Amygdala (tissue), 56 donors: ENCODE measurements at places on chromosomes 11 and 22.
A peak's percentile ranks its signal among the peaks of the same experiment; 100 is the strongest.

GRCh38 chr11:34643846-34644245, 23.0 kb downstream of the EHF start:
- no peak for DNase-seq

DNA sequence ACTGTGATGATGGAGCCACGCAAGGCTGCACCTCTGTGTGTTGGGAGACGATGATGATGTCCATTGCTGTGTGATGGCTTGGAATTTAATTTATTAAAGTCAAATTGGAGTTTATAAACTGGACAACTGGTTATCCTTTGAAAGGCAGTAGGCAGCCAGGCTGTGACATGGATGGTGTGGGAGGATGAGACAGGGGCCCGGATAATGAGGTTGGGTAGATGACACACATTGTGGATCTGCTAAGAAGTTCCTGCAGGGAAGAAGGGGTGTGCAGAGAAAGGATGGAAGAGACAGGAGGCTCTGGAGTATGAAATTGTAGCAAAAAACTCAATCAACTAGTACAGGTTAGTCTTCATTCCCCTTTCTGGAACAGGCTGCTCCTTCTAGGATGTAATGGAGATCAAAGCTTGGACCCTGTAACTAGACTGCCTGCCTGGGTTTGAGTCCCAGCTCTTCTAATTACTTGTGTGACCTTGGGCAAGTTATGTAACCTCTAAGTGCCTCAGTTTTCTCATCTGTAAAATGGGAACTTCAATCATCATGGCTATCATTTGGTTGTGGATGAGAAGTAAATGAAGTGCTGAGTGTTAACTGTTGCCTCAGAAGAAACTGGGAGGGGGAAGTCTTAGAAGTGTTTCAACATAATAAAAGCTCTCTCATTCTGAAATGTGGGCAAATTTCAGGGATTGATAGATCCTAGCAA, 4.2 kb upstream of the HINFP start:
- no peak for DNase-seq

GRCh38 chr11:27429761-27430393, 42.7 kb downstream of the LGR4 start:
- no peak for DNase-seq

- no peak for DNase-seq
Observed at GRCh38 chr22:44952863-44953746, 56.7 kb downstream of the PHF21B start.

DNA sequence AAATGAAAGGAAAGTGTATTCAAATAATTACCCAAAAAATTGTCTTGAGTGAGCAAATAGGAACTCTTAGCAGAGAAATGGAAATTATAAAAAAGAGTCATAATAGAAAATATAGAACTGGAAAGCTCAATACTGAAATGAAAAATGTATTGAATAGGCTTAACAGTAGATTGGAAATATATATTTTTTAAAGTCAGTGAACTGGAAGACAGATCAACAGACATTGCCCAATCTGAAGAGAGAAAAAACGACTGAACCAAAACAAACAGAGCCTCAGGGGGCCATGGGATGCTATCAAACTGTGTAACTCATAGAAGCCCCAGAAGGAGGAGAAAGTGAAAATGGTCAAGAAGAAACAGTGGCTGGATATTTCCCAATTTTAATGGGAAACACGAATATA, 32.6 kb downstream of the TBX1 start:
- no peak for DNase-seq

- DNase-seq: no peak
Observed at GRCh38 chr11:133951327-133952198, 5.2 kb downstream of the IGSF9B start.

DNA sequence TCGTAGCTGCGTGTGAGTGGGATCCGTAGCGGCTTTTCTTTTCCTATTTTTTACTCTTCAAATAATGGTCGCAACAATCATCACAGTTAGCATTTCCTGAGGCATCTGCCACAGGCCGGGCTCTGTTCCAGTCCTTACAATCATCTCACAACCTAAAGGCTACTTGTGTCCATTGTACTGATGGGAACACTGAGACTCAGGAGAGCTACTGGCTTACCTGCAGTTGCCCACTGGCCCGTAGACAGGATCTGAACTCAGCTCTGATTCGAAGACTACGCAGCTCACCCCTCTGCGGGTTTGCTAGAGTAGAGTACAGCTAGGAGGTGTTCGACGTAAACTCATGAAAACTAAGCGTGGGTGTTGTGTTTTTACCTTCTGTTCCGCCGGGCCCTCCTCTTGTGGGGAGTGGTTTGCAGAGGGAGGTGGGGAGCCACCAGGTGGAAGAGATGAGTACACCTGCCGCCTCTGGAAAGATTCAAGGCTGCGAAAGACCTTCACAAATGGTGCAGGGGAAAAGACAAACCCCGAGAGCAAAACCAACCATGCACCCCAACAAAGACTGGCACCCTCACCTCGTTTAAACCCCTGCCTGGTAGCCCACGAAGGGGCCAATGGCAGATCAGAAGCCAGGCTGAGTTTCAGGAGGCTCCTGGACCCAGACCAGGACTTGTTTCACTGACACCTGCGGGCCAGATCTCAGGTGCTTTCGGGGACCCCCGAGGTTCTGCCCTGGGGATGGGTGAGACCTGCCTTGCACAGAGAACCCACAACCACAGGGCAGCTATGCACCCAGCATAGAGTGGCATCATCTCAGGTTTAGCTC, 18.3 kb upstream of the RFPL3 start:
- no peak for DNase-seq

GRCh38 chr22:37764622-37765021, 43.1 kb upstream of the GCAT start:
- DNase-seq: no peak

GRCh38 chr22:24105631-24106030, 75.7 kb upstream of the SUSD2 start:
- no peak for DNase-seq

- no peak for DNase-seq
Observed at GRCh38 chr11:10462746-10463300, 7.8 kb downstream of the AMPD3 start.

DNA sequence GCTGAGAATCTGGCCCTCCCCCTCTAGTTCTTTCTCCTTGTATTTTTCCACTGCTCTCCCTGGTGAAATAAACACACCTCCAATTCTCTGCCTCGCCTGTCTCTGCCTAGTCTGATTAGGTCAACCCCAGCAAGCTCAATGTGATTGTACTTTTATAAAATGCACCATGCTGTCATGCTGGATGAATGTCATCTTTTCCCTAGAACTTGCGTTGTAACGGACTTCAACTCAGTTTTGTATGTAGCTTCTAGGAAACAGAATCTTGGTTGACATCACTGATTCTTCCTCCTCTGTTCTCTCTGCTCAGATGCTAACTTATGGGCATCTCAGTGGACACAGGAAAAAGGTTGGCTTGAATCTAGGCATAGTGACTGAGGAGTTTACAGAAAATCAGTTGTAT, 261.9 kb upstream of the ISX start:
- no peak for DNase-seq

DNA sequence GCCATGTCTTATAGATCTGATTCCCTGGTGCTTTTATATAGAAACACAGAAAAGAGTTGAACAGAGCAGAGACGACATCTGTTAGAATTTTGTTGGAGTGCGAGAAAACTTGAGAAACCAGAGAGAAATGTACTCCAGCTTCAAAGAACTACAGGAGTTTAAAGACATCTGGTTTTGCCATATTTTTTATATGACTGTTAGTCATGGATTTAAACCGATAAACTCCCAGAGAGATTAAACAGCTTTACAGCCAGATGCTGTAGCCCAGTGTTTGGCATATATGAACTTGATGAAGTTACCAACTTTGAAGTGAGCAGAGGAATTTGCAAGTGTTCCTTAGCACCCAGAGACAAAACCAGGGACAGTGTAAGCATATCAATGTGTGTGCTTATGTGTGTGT, 1083.1 kb downstream of the LRRC4C start:
- no peak for DNase-seq

DNA sequence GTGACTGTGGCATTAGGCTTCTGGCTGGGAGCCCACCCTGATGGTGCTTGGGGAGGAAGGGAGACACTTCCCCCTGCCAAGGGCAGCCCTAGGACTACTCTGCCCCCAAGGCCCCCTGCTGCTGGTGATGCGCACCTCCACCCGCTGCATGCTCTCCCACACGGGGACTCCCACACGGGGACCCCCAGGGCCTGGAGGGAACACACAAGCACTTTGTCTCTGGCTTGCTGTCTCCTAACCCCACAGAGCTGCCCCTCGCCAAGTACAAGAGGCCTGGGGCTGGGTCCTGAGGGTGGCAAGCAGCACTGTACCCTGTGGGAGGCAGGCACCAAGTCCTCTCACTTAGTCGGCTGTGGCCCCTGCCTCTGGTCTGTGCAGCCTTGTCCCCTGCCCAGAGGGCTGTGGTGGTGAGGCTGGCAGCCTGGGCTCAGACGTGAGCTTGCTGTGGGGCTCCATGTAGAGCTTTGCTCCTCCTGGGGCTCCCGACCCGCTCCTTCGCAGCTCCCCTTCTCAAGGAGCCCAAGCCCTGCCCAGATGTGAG, 7.9 kb downstream of the LRRC75B start:
- DNase-seq: no peak

GRCh38 chr11:76604626-76605241, 65.8 kb downstream of the LRRC32 start:
- no peak for DNase-seq

DNA sequence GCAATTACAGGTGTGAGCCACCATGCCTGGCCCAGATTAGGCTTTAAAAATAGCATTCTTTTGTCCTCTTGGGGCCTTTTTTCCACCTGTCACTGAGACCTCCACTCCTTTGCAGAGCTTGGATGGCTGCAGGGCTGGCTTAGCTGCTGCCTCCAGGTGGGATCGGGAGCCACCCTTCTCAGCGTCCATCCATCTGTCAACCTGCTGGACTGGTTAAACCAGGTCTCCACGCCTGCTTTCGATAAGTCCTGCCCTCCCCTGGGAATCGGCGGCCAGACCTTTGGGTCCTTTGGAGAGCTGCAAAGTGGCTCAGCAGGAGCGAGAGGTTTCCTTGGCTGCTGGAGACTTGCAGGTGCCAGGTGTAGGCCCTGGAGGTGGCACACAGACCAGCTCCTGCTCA, 23.4 kb upstream of the GRAMD4 start:
- no peak for DNase-seq

- DNase-seq: peak; percentile 34
Observed at GRCh38 chr11:57248780-57249383, 11.8 kb upstream of the APLNR start.

DNA sequence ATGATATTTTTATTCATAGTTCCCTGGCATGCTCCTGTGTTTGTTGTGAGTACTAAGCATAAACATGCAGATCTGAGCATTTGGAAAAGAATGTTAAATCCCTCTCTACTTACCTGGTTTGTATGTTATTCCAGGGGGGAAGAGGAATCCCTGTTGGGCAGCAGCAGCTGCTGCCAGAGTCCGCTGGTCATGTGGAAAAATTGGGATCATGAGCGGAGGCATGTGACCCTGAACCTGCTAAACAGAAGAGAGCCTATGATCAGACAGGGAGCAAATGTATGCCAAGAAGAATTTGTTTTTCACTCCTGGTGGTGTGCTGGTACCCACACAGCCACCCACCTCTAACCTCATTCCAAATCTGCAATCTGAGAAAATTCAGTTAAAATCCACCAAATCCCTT, 244.7 kb downstream of the SOX6 start:
- no peak for DNase-seq

- no peak for DNase-seq
Observed at GRCh38 chr22:48331266-48331665, 1496.4 kb downstream of the BRD1 start.

DNA sequence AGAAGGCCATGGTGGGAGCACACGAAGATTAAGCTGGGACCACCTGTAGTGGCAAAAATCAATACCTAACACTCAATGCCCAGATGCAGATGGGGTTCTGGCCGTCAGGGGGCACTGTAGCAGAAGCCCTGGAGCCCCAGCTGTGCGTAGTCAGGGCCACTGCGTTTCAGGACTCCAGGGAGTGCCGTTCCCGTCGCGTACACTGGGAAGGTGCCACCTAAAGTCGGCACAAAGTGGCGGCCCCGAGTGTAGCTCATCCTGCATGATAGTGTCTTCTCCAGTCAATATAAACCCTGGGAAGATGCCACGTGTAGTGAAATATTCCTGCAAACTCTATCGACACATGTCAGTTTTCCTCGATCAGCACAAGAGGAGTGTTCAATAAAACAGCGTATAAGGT, 123.8 kb upstream of the NTM start:
- DNase-seq: peak; percentile 54
